Omental fat pad (tissue), 4 donors: ENCODE measurements at places on chromosomes 5 and 9. TPM values are rescaled to one million over a fixed set of nuclear protein-coding genes. Genes with fewer than 3 reads are reported as not detected.

The CXCL14 gene
- total RNA-seq: 22.2 TPM

The MLANA gene
- total RNA-seq: not detected

The CEL gene
- total RNA-seq: 0.32 TPM

The SLC27A4 gene
- total RNA-seq: 13.2 TPM

The PCDHA9 gene
- 0.79 TPM for total RNA-seq

The IL7R gene
- 23.6 TPM for total RNA-seq

The OR5C1 gene
- not detected for total RNA-seq

The SPATA31E1 gene
- total RNA-seq: not detected

The FOXD4 gene
- total RNA-seq: not detected

The CACNA1B gene
- not detected for total RNA-seq

The MAP1B gene
- 479 TPM for total RNA-seq

The ADAMTSL1 gene
- 3.0 TPM for total RNA-seq

The LCN15 gene
- not detected for total RNA-seq
